ENCODE measurements at places on chromosomes 2 and 18.

- DNase-seq, result no peak
Measured at GRCh38 chr2:29755829-29756228, 165.6 kb downstream of the ALK start.

- DNase-seq, result no peak
Measured at GRCh38 chr2:182741620-182742019, 25.6 kb downstream of the DNAJC10 start.

- no peak for DNase-seq
Measured at GRCh38 chr2:215743066-215743465, 270.3 kb downstream of the MREG start.

DNA sequence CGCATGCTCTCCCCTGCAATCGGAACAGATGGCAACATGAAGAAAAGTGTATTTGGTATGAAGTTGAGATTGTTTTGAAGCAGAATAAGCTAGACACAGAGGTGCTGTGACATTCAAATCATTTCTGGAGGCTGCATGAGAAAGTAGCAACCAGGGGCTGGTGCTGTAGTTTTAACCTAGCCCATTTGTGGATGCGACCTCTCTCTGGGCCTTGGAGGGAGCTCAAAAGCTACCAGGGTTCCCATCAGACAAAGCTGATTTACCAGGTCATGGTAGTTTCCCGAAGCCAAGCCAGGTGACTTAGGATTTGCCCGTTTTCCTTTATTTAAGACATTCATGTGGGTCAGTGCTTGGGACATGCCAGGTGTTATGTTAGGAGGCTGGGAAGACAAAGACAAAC, 77.5 kb downstream of the CIB4 start:
- DNase-seq, result no peak

- no peak for DNase-seq
Measured at GRCh38 chr2:43524177-43524965, 71.5 kb downstream of the THADA start.

- no peak for DNase-seq
Measured at GRCh38 chr18:24799720-24800119, 339.3 kb downstream of the HRH4 start.

- DNase-seq, result no peak
Measured at GRCh38 chr2:163646687-163647086, 89.1 kb downstream of the FIGN start.

GRCh38 chr2:42901076-42901640, 108.8 kb upstream of the HAAO start:
- DNase-seq, result no peak

- DNase-seq, result no peak
Measured at GRCh38 chr18:3059272-3059671, 46.3 kb upstream of the LPIN2 start.

- no peak for DNase-seq
Measured at GRCh38 chr2:102581911-102582310, 37.4 kb upstream of the SLC9A2 start.

DNA sequence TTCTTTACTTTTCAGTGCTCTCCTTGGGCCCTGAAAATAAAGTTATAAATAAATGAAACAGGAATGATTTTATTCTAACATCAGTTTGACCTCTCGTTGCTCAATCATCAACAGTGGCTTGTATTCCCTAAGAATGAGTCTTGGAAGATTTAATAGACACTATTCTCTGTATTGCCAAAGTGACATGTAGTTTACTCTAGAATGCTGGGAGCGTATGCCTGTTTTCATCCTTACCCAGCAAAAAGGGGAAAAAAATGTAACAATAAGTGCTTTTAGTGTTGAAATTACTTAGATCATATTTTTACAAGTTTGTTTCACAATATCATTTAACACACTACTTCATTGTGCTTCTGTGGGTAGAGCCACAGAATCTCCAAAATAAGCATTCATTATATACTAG, 240.6 kb upstream of the CWC22 start:
- no peak for DNase-seq

- no peak for DNase-seq
Measured at GRCh38 chr2:236643480-236643879, 73.9 kb downstream of the ACKR3 start.

- no peak for DNase-seq
Measured at GRCh38 chr2:199933466-199933865, 21.8 kb downstream of the TYW5 start.

DNA sequence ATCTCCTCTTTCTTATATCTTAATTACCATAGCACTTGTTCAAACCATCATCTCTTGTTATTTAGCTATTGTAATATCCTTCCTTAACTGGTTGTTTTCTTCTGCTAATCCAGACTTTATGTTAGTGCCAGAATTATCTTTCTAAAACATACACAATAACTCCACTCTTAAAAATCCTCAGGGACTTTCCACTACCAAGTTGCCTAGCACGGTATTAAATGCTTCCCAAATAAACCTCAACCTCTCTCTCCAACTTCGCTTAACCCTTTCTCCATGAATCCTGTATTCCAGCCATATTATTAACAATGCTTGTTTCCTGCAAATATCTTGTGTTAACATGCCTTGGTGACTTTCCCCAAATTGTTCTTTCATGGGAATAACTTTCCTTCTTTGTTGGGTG, 84.5 kb downstream of the FAM228A start:
- DNase-seq, result no peak

DNA sequence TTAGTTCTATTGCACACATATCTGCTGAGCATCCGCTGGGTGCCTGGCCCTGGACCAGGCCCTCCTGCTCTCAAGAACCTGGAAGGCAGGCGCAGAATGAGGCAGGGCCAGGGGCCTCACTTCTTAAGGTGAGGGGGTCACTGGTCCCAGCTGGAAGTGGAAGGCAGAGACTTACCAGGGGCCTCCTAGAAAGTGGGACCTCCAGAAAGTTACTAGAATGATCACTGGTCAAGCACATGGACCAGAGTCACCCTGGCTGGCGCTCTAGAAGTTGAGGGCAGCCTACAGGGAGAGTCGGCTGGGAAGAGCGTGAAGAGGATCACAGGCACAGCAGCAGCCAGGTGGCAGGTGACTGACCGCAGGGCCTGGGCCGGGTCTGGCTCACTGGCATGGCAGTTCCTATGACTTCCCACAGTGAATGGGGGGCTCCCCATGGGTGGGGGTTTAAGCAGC, 26.1 kb upstream of the MAL start:
- DNase-seq, result no peak

DNA sequence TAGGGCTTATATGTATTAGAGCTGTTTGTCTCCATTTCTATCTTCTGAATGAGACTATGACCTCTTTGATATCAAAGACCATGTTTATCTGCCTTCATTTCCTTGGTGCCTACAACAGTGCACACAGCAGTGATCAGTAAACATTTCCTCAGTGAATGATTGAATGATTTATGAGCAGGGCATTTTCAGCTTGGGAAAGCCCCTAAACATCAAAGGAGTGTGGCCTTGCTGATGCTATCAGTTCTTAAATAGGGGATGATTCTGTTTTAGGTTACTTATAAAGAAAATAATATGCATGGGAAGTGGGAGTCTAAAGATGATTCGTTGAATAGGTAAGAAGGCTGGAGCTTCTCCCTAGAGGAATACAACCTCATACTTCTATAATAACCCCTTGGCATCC, 425.3 kb downstream of the ZNF521 start:
- DNase-seq, result no peak

DNA sequence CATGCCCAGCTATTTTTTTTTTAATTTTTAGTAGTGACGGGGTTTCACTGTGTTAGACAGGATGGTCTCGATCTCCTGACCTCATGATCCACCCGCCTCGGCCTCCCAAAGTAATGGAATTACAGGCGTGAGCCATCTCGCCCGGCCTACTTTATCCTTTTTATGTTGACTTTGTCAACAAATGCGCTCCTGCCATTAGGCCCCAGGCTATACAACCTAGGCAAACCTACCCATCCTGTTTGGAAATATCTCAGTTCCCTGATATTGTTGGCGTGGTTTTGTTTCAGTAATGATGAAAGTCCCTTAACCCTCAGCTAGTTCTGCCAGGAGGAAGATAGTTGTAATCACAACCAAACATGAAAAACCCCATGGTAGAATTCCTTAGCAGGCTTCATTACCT, 249.4 kb upstream of the SOX11 start:
- DNase-seq, result no peak

DNA sequence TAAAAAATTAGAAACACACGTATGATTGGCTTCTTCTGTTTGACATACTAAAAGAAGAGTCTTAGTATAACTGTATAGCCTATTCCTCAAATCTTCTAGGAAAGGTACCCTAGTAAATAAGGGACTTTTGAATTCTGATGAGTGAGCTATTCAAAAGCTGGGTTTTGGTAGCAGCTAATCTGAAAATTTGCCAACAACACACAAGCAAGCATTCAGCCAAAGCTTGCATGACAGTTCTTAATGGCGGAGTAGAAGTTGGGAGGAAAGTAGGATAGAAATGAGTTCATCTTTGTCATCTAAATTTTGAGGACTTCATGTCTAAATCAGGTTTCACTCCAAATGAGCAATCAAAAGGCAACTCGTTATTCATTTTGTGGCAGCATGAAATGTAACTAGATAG, 813.0 kb downstream of the MBD2 start:
- no peak for DNase-seq

DNA sequence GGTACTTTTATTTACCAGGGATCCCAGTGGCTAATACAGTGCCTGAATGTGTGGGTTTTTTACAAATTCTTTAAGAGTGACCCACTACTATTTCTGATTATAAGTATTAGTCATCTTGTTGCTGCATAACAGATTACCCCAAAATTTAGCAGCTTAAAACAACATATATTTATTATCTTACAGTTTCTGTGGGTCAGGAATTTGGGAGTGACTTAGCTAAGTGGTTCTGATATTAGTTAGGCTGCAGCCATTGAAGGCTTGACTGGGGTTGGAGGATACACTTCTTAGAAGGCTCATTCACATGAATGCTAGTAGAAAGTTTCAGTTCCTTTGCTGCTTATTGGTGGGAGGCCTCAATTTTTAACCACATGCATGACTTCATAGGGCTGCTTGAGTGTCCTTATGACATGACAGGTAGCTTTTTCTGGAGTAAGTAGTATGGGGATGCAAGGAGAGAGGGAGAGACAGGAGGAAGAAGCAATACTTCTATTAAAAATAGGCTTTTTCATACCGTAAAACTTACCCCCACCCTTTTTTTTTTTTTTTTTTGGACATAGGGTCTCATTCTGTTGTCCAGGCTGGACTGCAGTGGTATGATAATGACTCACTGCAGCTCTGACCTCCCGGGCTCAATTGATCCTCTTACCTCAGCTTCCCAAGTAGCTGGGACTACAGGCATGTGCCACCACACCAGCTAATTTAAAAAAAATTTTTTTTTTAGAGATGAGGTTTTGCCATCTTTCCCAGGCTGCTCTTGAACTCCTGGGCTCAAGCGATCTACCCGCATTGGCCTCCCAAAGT, 13.3 kb upstream of the POLE4 start:
- DNase-seq, result no peak

DNA sequence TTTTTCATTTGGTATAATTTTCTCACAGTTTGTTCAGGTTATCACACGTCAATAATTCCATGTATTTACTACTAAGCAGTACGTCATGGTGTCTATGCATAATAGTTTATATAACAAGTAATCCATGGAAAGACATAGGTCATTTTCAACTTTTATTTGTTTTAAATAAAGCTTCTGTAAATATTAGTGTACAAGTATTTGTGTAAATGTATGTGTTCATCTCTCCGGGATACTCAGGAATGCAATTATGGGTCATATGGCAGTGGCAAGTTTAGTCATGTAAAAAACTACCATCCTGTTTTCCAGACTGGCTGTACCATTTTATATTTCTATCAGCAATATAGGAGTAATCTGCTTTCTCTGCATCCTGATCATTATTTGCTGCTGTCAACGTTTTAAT, 231.1 kb upstream of the ZNF804A start:
- DNase-seq, result no peak

DNA sequence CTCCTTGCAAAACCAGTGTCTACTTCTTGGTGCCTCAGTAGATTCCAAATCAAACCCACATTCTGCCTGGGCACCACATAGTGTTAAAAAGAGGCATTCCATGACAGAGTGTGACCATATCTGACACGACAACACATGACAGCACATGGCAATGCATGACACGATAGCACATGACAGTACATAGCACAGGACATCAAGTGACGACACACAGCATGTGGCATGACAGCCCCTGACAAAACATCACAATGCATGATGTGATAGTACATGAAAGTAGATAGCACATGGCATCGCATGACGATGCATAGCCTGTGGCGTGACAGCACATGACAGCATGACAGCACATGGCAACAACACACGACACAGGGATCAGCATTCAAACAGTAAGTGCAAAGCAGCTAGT, 845.9 kb upstream of the SALL3 start:
- no peak for DNase-seq

GRCh38 chr2:123073371-123073770, 951.7 kb upstream of the CNTNAP5 start:
- DNase-seq, result no peak

DNA sequence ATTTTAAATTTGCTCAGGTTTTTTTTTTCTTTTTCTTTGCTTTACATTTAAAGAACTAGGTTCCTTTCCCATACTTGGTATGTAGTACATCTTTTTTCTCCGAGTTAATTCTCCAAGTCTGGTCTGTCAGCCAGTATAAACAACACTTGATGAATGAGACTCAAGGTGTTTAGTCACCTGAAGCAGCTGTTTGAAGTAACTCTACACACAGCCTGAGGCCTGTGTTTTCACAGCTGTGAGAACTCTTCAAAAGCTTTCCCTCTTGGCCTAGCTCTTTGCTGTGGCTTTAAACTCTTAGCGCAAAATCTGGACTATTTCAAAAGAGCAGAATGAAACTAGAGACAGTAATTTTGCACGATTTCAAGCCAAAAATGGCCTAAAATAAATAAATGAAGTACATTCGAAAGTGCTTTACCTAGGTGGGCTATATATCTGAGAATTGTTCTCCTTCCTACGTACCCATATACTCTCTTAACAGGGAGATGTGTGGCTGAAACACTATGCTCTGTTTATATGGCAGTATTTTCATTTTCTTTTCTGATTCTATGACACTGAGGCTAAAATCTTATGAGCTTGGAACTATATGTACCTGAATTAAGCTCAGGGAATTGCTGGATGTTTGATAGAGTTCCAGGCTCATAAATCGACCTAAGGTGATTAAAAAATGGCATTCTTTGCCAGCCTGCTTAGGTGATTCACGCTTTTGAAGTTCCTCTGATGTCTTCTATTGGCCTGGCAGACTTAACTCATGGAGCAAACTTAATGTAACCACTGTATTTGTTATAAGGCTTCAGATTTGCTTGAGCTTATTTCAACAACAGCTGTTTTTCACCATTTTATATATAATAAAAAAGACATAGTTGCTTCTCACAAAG, 1044.1 kb upstream of the ZEB2 start:
- no peak for DNase-seq

Data from activated CD4-positive, alpha-beta T cell treated with anti-CD3 and anti-CD28 coated beads, Interleukin-2, amount 50 U/mL, for 1 hour (primary cell).